ENCODE measurements at places on chromosomes 4 and X. TPM values are rescaled to one million over a fixed set of nuclear protein-coding genes. Genes with fewer than 3 reads are reported as not detected.

The RAB41 gene
- polyA plus RNA-seq = 0.26 TPM

The CCDC110 gene
- 0.16 TPM for polyA plus RNA-seq

The PCDH7 gene
- polyA plus RNA-seq = not detected

The HERC6 gene
- 6.7 TPM for polyA plus RNA-seq

The PAK3 gene
- not detected for polyA plus RNA-seq

The FAM9B gene
- not detected for polyA plus RNA-seq

The ASB12 gene
- polyA plus RNA-seq = 0.27 TPM

The SHROOM4 gene
- not detected for polyA plus RNA-seq

The GPC4 gene
- 0.25 TPM for polyA plus RNA-seq

The AWAT1 gene
- not detected for polyA plus RNA-seq

The PCDH11X gene
- not detected for polyA plus RNA-seq

The MTM1 gene
- 30.2 TPM for polyA plus RNA-seq

The TKTL2 gene
- 0.21 TPM for polyA plus RNA-seq

The GBA3 gene
- polyA plus RNA-seq = not detected

The SPANXC gene
- polyA plus RNA-seq = not detected

The HTRA3 gene
- polyA plus RNA-seq = not detected

The NXT2 gene
- 19.9 TPM for polyA plus RNA-seq

The RBMX2 gene
- 22.3 TPM for polyA plus RNA-seq
